ENCODE measurements at places on chromosomes 16 and 17. TPM values are rescaled to one million over a fixed set of nuclear protein-coding genes. Genes with fewer than 3 reads are reported as not detected.

DNA sequence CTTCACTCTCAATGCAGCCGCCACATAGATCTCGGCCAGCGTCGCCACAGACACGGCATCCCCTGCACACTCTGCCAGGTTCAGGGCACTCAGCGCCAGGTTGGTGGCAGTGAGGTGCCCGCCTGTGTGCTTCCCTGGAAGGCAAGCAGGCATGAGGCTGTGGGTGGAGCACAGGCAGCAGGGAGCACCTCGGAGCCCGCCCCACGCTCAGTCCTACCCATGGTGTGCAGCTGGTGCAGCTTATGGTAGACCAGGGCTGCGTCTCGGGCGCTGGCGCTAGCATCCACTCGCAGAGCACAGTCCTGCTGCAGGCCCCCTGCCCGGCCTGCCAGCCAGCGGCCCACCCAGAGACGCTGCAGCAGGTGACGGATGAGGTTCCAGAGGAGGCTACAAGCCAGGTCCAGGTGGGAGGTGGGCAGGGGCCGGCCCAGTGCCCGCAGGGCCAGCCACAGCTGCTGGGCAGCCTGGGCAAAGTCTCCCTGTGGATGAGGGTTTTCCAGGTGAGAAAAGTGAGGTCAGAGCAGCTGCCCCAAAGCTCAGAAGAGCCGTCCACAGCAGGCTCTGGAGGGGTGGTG is 20.5 kb downstream of the SREBF1 start:
- H3K27me3 ChIP-seq, result no peaks in the 10 kb centered on the region
- peaks cover 55% of the 10 kb centered on the region for H3K36me3 ChIP-seq
- H3K4me1 ChIP-seq, result peaks cover 42% of the 10 kb centered on the region
- H3K4me3 ChIP-seq, result no peak overlapping the region

- DNase-seq, result peak; percentile 41
- H3K27me3 ChIP-seq, result no peaks in the 10 kb centered on the region
- H3K36me3 ChIP-seq, result no peaks in the 10 kb centered on the region
- H3K4me1 ChIP-seq, result peaks cover 51% of the 10 kb centered on the region
- peak overlapping the region; percentile 93 for H3K4me3 ChIP-seq
Measured at GRCh38 chr17:17042851-17043460, 699 bp downstream of the MPRIP start.

- no peaks in the 10 kb centered on the region for H3K27me3 ChIP-seq
- peaks cover 42% of the 10 kb centered on the region for H3K36me3 ChIP-seq
- H3K4me1 ChIP-seq, result peaks cover 10% of the 10 kb centered on the region
- H3K27ac ChIP-seq, result no peak overlapping the region
Measured at GRCh38 chr17:4098521-4099209, 44.2 kb downstream of the ZZEF1 start.

IRX5 gene
- total RNA-seq, result 0.34 TPM

DNA sequence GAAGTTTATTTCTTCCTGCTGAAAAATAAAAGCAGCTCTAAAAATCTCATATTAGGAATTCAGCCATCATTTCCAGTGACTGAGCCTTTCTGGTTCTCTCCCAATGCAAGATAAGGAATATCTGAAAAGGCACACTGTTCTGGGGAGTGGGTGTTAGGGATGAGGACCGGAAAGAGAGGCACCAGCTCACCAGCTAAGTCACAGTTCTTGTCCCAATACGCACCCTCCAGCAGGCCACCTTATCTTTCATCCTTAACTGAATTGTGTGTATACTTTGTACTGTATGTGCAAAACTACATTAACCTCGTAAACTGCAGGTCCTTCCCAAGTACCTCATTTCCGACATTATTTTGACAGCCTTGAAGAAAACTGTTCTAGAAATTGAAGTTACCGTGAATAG is 11.0 kb downstream of the AMFR start:
- no peak overlapping the region for H3K27ac ChIP-seq
- no peaks in the 10 kb centered on the region for H3K27me3 ChIP-seq
- peaks cover 14% of the 10 kb centered on the region for H3K4me1 ChIP-seq
- no peak overlapping the region for H3K4me3 ChIP-seq
- DNase-seq, result no peak
- peaks cover 7% of the 10 kb centered on the region for H3K36me3 ChIP-seq

OR1D2 gene
- total RNA-seq, result not detected

GRCh38 chr16:89325861-89326471 is 108.5 kb downstream of the ZNF778 start:
- DNase-seq, result no peak
- peak overlapping the region; percentile 81 for H3K27ac ChIP-seq
- H3K4me1 ChIP-seq, result peaks cover 85% of the 10 kb centered on the region
- no peaks in the 10 kb centered on the region for H3K27me3 ChIP-seq
- peak overlapping the region; percentile 16 for H3K4me3 ChIP-seq
- peaks cover 18% of the 10 kb centered on the region for H3K36me3 ChIP-seq

OR4D2 gene
- not detected for total RNA-seq

SDR42E1 gene
- total RNA-seq, result 9.2 TPM

DNA sequence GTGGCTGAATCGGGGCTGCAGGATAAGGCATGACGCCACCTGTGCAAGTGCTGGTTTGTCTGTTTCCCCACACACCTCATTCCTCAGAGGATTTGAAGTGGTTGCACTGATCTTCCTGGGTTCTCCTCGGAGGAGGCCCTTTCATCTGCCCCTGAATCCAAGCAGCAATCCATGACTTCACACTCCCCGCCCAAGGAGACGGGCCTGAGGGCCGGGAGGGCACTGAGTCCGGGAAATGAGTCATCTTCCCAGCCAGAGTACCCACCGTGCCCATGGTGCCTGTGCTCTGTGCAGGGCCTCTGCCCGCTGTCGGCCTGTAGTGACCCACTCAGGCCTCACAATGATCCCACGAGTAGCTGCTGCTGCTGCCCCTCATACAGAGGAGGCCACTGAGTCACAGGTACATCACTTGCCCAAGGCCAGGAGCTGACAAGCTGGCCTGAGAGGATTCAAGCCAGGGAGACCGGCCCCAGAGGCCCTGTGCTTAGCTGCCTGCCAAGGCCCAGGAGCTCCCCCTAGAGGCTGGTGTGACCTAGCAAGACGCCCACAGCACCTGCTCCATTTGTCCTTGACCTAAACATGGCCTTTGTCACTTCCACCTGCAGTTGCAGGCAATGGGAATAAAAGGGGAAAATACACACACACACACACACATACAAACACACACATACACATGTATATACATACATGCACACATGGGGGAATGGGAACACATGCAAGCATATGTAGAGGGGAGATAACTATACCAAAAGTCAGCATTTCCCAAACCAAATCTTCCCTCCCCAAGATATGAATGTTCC is 240.0 kb downstream of the C16orf95 start:
- no peak overlapping the region for H3K27ac ChIP-seq
- H3K27me3 ChIP-seq, result peaks cover 4% of the 10 kb centered on the region
- DNase-seq, result peak; percentile 69
- H3K4me1 ChIP-seq, result no peaks in the 10 kb centered on the region
- H3K4me3 ChIP-seq, result no peak overlapping the region
- no peaks in the 10 kb centered on the region for H3K36me3 ChIP-seq

CHP2 gene
- not detected for total RNA-seq
